OCI-LY7 (cell line): ENCODE measurements at places on chromosomes 6 and 20.

DNA sequence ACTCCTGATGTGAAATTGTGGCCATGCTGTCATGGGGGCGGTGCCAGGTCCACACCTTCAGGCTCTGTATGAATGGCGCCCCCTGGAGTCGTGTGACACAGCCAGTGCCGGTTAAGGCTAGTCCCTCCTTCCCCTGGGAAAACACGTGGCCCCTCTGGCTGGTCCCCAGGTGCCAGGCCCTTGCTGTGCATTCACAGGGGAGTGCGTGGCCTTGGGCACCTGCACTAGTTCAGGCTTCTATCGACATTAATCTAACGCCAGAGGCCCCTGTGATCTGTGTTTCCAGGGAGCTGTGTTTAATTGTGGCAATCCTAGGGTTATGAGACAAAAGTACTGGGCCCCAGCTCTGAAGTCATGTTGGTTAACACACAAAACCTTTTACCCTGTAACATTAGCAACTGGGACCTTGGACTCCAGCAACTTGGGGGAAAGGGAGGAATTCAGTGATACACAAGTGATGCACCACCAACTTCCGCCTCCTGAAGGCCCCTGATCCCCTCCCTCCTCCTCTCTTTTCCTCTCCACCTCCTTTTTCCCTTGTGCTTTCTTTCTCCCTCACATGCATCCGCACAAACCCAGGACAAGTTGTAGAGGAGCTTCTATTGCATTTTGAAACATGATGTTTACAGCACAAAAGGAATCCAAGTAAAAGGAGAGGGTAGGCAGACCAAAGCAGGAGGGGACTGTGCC lies 74.0 kb downstream of the SSR1 start:
- peak; percentile 93 for DNase-seq

- peak; percentile 30 for DNase-seq
Measured at GRCh38 chr6:134021396-134022122, 30.9 kb downstream of the SLC2A12 start.

GRCh38 chr6:41156001-41156400 lies 1.9 kb upstream of the TREML1 start:
- no peak for DNase-seq

- DNase-seq: no peak
Measured at GRCh38 chr6:80319196-80319595, 212.7 kb downstream of the BCKDHB start.

DNA sequence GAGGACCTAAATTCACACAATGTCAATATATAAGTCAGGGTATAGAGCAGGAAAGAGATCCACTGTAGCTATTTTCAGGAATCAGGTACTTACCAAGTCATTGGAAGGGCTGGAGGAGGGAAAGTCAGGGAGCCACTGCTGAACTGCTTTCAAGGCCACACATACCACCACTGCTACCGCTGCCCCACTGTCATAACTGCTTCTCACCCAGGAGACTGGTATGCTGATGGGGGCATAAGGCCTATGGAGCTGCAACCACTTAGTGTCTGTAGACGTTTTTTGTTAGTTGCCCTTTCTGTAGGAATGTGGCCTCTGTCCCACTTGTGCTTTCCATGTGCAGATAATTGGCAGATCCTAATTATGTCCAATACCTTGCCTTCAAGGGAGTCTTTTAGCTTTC lies 5.4 kb downstream of the SMAP1 start:
- DNase-seq: no peak

GRCh38 chr20:22586645-22587310 lies 2.4 kb upstream of the FOXA2 start:
- no peak for DNase-seq

GRCh38 chr6:152170702-152171667 lies 363.5 kb downstream of the ESR1 start:
- DNase-seq: no peak

- no peak for DNase-seq
Measured at GRCh38 chr6:44481760-44482159, 94.3 kb downstream of the CDC5L start.

- no peak for DNase-seq
Measured at GRCh38 chr20:36303020-36303595, 3.0 kb upstream of the DLGAP4 start.

DNA sequence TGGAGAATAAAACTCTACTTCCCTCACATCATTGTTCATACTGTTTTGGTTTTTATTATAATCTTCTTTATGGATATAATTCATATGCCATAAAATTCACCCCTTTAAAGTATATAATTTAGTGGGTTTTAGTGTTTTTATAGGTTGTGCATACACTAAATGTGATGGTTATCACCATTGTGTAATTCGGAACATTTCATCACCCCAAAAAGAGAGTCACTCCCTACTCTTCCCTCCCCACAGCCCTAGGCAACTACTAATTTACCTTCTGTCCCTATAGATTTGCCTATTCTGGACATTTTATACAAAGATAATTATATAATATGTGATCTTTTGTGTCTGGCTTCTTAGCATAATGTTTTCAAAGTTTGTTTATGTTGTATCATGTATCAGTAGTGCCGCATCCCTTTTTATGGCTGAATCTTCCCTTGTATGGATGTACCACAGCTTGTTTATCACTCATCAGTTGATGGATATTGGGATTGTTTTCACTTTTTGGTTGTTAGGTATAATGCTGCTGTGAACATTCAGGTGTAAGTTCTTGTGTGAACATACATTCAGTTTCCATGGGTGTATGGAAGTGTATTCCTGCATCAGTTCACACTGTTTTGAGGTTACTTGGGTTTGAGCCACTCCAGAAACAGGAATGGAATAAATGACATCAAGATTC lies 4.2 kb downstream of the TM9SF4 start:
- no peak for DNase-seq

GRCh38 chr6:131015630-131016263 lies 47.3 kb downstream of the EPB41L2 start:
- DNase-seq: no peak

DNA sequence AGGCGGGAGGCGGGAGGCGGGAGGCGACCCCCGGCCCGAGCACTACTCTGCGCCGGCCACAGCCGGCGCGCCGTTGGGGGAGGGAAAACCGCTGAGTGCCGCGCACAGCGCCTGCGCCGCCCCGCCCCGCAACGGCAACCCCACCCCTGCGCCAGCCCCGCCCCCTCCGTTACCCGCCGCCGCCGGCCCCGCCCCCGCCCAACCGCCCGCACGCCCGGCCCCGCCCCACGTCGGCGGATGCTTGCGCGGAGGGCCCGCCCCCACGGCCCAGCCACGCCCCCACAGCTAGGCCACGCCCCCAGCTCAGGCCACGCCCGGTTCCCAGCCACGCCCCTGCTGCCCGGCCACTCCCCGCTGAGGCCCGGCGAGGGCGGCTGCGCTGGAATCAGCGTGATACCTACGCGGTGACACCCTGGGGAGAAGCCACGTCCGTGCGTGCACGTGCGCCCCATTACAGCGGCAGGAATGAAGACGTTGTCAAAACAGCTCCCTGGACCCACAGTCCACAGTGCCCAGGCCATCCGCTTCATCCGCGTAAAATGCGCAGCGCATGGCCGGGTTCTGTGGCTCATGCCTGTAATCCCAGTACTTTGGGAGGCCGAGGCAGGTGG lies at the start of gene TCFL5:
Gene TCFL5, minus strand, starts transcription at position 97 of the 611 bp plus-strand sequence. CDS start 152 bp downstream, outside the sequence.
- DNase-seq: peak; percentile 84

GRCh38 chr20:40571639-40572038 lies 117.4 kb downstream of the MAFB start:
- DNase-seq: no peak

GRCh38 chr6:167819576-167819975 lies 7.1 kb upstream of the AFDN start:
- no peak for DNase-seq

- no peak for DNase-seq
Measured at GRCh38 chr6:148147463-148147830, 195.2 kb upstream of the SASH1 start.

GRCh38 chr20:20491784-20492264 lies 123.9 kb downstream of the INSM1 start:
- no peak for DNase-seq

DNA sequence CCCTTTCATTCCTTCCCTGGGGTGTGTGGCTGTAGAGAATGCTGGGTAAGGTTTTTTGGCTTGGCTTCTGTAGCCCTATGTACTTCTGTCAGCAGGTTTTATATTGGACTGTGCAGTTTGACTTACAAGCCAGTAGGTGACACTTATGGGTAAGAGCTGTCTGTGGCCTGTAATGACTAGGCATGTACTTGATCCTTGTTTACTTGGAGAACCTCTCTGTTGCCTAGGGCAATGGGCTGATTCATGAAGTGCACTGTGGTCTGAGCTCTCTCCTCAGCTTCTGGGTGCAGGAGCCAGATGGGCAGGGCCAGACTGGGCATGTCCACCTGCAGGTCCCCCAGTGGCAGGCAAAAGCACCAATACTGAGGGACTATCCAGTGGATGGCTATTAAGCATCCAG lies 544.6 kb downstream of the ADGRB3 start:
- DNase-seq: no peak

DNA sequence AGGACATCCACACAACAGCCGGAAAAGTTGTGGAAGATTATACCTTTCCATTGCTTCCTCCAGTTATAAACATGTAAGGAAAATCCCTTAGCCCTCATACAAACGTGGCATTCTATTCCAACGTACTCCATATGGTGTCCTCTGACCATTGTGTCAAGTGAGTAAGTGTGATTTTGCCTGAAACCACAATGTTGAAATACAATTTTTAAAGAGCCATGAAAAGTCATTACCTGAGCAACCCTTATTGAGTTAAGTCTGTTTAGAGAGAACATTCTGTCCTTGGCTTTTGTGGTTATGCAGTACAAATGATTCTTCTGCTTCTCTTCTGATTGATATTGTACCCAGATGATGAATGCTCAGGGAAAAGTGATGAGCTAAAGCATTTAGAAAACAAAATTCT lies 530.1 kb downstream of the HAO1 start:
- no peak for DNase-seq

- no peak for DNase-seq
Measured at GRCh38 chr20:24546232-24546892, 76.9 kb downstream of the SYNDIG1 start.
